Chondrocyte (in vitro differentiated cells): ENCODE measurements at places on chromosomes 11 and 22. TPM values are rescaled to one million over a fixed set of nuclear protein-coding genes. Genes with fewer than 3 reads are reported as not detected.

GRCh38 chr11:6283453-6284023, 23.9 kb downstream of the CCKBR start:
- DNase-seq: no peak

DNA sequence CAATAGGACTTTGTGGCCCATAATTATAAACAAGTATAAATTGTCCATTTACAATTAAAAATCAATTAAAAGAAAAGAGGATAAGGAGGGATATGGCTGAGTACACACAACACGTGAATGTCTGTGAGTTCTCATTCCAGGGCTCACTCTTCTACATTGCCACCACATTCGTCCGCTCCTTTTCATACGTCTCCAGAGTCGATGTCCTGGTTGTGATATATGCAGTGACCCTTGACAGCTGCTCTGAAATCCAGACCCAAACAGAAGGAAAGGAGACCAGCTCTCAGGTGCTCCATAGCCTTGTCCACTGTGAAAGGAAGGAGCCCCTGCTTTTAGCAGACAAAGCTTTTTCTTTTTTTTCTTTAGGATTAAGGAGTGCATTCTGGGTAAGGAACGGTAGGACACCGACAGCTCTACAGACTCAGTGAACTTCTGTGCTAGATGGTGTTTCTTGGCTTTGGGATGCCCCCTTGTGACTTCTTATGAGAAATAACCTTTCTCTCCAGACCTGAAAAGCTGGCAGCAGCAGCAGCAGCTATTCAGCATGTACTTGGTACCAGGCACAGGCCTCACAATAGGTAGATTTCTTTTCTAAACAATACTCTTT, 19.7 kb upstream of the DNAJB13 start:
- no peak for DNase-seq

DNA sequence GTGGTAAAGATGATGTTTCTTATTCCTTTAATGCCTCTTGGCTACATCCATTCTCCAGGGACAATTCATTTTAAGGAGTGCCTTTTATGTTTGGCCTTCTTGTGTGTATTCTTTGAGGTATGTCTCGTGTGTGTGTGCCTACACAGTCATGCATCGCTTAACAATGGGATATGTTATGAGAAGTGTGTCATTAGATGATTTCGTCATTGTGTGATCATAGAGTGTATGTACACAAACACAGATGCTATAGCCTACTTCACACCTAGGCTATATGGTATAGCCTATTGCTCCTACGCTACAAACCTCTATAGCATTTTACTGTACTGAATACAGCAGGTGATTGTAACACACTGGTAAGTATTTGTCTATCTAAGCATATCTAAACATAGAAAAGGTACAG, 23.0 kb downstream of the ZNF202 start:
- DNase-seq: no peak

Gene FAM181B
- total RNA-seq: 0.35 to 0.65 TPM (median 0.46 TPM) in 3 replicates

Gene NLRP14
- total RNA-seq: 0.05 TPM in 1 of 3 replicates, not detected in the others

Gene SHANK3
- total RNA-seq: 3.9 to 7.5 TPM (median 7.0 TPM) in 3 replicates

Gene NPTXR
- 23.4 to 37.5 TPM (median 35.0 TPM) in 3 replicates for total RNA-seq

Gene CHRM1
- not detected in 3 replicates for total RNA-seq

Gene MS4A5
- not detected in 3 replicates for total RNA-seq

Gene GAS2
- 1.2 to 1.7 TPM (median 1.6 TPM) in 3 replicates for total RNA-seq
